Stimulated activated CD4-positive, alpha-beta T cell treated with anti-CD3 and anti-CD28 coated beads, Interleukin-1b, Interleukin-23, amount 100 ng/mL, for 1 hour (primary cell): ENCODE measurements at places on chromosomes 1 and 21.

GRCh38 chr1:99218572-99218971 lies 45.7 kb upstream of the PLPPR4 start:
- DNase-seq = no peak

DNA sequence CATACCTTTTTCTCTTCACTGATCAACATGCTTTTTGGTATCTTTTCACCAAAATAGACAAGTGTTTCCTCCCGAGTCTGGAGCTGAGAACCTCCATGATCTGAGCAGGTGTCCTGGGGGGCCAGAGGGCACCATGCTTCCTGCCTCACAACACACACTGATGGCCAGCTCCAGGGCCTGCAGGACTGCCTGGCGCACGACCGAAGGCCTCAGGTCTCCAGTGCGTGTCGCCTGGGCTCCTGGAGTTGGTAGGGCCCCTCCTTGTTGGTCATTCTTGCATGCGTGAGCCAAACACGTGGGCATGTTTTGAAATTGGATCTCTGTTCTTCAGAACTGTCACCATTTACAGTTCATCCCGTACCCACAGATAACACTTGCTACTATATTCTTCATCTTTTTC lies 64.4 kb downstream of the SLC37A1 start:
- DNase-seq = no peak

DNA sequence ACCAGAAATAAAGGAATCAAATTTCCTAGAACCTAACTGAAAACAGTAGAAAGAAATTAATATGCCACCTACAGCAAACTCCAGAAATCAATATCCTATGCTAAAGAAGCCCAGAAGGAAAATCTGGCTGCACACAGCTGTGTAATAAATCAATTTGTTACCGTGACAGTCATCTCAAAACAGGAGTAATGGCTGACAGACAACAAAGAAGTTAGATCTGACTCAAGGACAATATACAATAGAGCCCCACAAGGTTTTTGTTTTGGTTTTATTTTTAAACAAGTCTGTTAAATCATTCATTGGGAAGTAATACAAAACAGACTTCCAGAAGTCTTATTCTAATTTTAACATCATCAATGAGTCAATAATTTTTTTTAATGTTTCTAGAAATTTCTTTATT lies 168.4 kb downstream of the RERE start:
- DNase-seq = no peak

- no peak for DNase-seq
These were observed 274.6 kb downstream of the LRRC7 start for GRCh38 chr1:69842326-69842725.

DNA sequence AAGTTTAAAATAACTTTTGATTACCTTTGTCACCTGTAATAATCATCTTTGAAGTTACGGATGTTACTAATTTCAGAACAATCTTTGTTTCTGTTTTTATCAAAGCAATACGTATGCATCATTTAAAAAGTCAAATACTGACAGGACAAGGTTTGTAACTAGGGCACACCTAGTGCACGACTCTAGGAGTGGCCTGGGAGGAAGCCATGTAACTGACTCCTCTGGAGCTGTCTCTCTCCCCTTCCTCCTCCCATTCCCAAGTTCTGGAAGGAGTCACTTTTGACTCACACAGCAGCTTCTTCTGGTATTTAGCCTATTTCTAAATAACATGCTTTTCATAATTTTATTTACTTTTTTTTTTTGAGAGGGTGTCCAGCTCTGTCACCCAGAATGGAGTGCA lies 11.8 kb upstream of the RAP1GAP start:
- DNase-seq = no peak

- DNase-seq = no peak
These were observed 4.0 kb downstream of the USP24 start for GRCh38 chr1:55210990-55211801.

- no peak for DNase-seq
These were observed 3.5 kb downstream of the KIAA1614 start for GRCh38 chr1:180916012-180916770.

DNA sequence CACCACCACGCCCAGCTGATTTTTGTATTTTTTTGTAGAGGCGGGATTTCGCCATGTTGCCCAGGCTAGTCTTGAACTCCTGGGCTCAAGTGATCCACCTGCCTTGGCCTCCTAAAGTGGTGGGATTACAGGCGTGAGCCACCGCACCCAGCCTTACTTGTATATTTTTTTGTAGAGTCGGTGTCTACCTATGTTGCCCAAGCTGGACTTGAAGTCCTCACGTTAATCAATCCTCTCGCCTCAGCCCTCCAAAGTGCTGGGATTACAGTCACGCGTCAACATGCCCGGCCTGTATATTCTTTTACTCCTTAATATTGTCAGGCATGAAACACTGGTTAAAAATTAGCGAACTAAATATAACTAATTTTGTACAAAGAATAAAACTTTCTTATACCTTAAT lies 5.5 kb upstream of the TOMM20 start:
- no peak for DNase-seq

GRCh38 chr1:156513185-156513584 lies 12.6 kb upstream of the MEF2D start:
- no peak for DNase-seq

- no peak for DNase-seq
These were observed 90.0 kb downstream of the NOS1AP start for GRCh38 chr1:162159515-162159914.

DNA sequence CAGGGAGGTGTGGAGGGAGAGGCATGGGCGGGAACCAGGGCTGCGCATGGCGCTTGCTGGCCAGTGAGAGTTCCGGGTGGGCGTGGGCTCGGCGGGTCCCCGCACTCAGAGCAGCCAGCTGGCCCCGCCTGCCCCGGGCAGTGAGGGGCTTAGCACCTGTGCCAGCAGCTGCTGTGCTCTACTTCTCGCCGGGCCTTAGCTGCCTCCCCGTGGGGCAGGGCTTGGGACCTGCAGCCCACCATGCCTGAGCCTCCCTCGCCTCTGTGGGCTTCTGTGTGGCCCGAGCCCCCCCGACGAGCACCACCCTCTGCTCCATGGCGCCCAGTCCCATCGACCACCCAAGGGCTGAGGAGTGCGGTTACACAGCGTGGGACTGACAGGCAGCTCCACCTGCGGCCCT lies 38.6 kb upstream of the WARS2 start:
- no peak for DNase-seq

DNA sequence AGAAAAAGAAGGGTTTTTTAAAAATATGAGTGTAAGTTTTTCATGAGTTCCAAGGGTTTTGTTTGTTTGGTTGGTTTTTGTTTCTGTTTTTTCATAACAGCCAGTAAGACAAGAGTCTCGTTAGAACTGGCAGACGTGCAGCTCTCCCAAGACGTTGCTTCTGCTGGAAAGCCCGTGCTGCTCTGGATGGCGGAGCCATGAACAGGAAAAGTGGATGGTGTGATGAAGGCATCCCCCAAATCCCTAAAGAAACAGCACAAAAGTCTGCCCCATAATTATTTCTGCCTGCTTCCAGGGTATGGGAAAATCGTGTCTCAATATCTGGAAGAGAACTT lies 157.9 kb upstream of the BACE2 start:
- DNase-seq = no peak

- no peak for DNase-seq
These were observed 2.4 kb downstream of the CAPN9 start for GRCh38 chr1:230749635-230750034.

- no peak for DNase-seq
These were observed 186.4 kb upstream of the ZNHIT6 start for GRCh38 chr1:85894651-85895050.

GRCh38 chr1:242522996-242523718 lies 1.3 kb downstream of the PLD5 start:
- no peak for DNase-seq

DNA sequence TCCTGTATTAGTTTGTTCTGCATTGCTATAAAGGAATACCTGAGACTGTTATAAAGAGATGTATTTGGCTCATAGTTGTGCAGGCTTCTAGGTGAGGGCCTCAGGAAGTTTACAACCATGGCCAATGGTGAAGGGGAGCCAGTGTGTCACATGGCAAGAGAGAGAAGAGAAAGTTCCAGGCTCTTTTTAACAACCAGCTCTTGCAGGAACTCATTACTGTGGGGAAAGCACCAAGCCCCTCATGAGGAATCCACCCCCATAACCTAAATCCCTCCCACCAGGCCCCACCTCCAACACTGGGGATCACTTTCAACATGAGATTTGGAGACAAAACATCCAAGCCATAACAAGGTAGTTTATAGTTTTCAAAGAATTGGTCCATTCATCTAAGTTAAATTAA lies 5.0 kb upstream of the MEAF6 start:
- no peak for DNase-seq

GRCh38 chr1:4605158-4605557 lies 49.3 kb upstream of the AJAP1 start:
- no peak for DNase-seq

DNA sequence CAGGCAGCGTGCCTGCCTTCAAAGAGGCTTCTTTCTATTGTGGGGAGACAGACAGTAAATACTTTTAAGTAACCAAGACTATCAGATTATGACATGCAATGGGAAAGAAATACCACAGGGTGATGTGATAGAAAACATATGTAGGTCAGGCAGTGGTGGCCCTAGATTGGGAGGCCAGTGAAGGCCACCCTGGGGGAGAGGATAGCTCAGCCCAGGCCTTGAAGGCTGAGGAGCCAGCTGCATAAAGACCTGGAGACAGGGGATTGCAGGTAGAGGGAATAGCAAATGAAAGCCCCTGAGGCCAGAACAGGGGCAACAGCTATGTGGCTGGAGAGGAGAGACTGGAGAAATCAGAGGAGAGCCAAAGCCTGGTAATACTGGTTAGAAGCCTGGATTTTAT lies 4.0 kb downstream of the SOX13 start:
- DNase-seq = no peak
